ENCODE measurements at places on chromosomes 7 and 10.

GRCh38 chr7:71198887-71199286 lies 66.9 kb downstream of the GALNT17 start:
- DNase-seq: no peak

DNA sequence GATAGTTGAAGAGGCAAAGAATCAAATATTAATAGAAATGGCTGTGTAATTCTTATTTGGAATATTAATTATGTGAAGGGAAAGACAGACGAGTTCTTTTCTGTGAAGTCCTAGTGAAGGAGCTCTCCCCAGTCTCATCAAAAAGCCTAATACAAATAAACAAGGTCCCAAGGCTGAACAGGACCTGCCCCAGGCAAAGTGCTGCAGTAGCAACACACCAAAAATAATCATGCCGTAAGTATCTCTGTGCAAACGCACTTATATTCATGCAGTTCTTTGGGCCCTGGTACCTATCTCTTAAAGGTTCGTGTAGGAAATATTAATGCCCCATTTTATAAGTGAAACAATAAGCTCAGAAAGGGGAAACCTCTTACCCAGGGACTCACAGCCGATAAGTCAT lies 12.2 kb upstream of the CHST15 start:
- DNase-seq: no peak

GRCh38 chr10:5461914-5462840 lies 37.2 kb downstream of the CALML5 start:
- no peak for DNase-seq

- no peak for DNase-seq
Measured at GRCh38 chr7:100835903-100836811, 8.8 kb upstream of the EPHB4 start.

DNA sequence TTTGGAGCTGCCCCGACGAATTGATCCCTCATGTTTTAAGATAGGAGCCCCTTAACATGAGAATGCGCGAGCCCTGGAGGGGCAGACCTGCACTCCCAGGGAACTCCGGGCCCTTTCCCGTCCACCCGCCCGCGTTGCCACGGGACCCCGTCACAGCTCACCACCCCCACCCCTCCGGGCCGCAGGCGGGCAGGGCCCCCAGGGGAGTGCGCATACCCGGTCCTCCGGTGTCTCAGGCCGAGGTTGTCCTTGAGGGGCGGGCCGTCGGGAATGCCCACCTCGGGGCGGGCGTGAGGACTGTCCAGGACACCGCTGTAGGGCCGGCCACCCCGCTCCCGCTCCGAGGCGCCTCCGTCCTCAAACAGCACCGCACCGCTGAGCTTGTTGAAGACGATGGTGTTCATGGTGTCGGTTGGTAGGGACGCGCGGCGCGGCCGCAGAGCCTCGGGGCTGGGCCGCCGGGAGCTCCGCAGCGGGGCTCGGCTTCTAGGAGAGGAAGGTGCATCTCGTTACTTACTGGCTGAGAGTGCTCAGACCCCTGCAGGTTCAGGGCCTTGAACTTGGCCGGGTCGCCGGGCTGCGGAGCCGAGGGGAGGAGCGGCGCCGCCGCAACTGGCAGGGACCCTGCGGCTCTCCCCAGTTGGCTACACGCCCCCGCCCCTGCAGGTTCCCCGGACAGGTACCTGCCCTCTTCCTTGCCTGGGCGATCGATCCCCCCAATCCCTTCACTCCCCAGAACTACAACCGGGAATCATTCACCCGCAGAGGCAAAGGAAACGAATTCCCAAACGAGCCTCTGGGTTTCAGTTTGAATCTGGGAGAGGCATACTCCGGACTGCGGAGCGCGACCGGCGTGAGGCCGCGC lies 2.4 kb downstream of the MKX start:
- no peak for DNase-seq

- peak; percentile 36 for DNase-seq
Measured at GRCh38 chr10:60032723-60033122, 126.4 kb upstream of the CCDC6 start.

All from CD4-positive, alpha-beta T cell treated with Interleukin-1 beta for 1 hour (primary cell).